Neural progenitor cell (in vitro differentiated cells): ENCODE measurements at places on chromosomes 11 and 22.

DNA sequence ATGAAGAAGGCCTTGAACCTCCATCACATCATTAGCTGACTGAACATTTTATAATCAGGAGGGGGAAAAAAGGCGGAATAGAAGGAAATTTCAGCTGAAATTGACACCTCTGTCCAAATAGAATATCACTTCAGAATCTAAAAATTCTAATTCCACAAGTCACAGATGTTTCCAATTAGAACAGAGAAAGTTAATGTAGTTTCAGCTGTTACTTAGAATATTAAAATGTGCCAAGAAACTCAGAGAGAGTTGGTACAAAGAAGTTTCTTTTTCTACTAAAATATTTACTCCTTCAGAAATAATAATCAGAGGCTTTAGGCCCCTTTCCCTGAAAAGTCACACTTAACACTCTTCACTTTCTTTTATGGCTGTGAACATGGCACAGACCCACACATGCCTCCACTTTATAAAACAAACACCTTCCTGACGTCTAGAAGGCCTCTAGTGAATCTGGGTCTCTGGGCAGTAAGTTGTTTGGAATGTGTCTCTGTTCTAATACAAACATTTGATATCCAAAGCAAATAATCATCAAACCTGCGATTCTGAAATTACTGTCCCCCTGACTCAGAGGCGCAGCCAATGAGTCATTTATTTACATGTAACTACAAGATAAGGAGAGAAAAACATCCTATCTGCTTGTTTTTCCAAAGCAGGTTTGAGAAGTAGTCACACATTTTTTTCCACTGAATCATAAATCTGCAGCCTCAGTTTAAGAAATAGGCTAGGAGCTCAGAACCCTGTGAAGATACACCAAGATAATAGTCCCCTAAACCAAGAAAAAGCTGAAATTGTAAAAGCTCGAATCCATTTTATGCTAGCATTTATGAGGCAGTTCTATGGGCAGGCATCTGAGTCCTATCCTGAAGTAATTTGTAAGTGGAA lies 148.4 kb downstream of the ME3 start:
- no peaks in the 10 kb centered on the region for H3K27me3 ChIP-seq
- DNase-seq: no peak

DNA sequence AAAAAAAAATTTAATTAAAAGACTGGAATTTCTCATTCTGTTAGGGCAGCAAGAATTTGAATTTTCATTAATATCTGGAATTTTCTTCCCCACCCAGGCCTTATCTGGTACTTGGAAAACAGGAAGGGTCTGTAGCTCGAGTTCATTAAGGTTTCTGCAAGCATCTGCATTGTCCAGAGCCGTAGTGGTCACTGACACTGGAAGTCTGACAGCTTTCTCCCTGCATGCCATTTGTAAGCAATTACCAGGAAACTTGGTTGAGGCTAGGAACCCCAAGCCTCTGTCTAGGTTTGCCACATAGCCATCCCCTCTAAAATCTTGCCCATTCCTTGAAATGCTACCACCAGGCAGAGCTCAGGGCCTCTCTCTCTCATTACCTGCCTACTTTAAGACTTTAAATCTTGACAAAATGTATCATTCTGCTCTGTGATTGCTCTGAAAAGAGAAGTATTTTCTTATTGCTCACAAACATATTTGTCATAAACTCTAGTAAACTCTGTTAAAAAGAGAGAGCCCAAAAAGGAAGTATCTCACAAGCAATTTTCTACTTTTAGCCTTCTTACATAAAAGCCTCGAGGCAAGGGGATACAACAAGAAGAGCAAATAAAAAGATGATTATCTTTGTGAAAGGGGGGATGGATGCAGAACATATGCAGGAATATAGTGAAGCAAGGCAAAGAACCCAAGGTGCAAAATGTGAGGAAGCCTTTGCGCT lies 5.5 kb upstream of the PGM2L1 start:
- no peak for DNase-seq
- no peak overlapping the region for H3K27ac ChIP-seq
- no peaks in the 10 kb centered on the region for H3K27me3 ChIP-seq
- no peaks in the 10 kb centered on the region for H3K4me1 ChIP-seq
- no peaks in the 10 kb centered on the region for H3K36me3 ChIP-seq
- H3K4me3 ChIP-seq: no peak overlapping the region

- H3K4me3 ChIP-seq: no peak overlapping the region
- H3K27me3 ChIP-seq: no peaks in the 10 kb centered on the region
- no peak for DNase-seq
- no peaks in the 10 kb centered on the region for H3K36me3 ChIP-seq
Measured at GRCh38 chr11:104688731-104689130, 209.5 kb downstream of the CASP12 start.

- H3K4me1 ChIP-seq: no peaks in the 10 kb centered on the region
- no peak overlapping the region for H3K4me3 ChIP-seq
- H3K27me3 ChIP-seq: no peaks in the 10 kb centered on the region
- H3K27ac ChIP-seq: no peak overlapping the region
- no peaks in the 10 kb centered on the region for H3K36me3 ChIP-seq
Measured at GRCh38 chr22:19509191-19509590, 15.0 kb downstream of the CLDN5 start.

GRCh38 chr22:47189056-47189916 lies 426.8 kb downstream of the TBC1D22A start:
- no peaks in the 10 kb centered on the region for H3K36me3 ChIP-seq
- no peak overlapping the region for H3K27ac ChIP-seq
- H3K4me1 ChIP-seq: no peaks in the 10 kb centered on the region
- DNase-seq: no peak
